ENCODE measurements at places on chromosomes 7 and 10.

DNA sequence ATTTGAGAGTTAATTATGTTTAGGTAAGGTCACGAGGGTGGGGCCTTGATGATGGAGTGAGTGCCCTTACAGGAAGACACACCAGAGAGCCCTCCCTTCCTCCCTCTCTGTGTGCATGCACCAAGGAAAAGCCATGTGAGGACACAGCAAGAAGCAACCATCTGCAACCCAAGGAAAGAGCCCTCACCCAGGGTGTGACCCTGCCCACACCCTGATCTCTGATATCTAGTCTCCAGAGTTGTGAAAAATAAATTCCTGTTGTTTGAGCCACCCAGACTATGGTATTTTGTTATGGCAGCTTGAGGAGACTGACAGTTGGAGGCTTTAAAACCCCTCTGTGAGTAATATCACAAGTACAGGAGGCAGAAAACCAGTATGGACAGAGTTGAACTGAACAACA is 15.0 kb upstream of the MCM10 start:
- no peak for DNase-seq

- DNase-seq = no peak
Measured at GRCh38 chr7:116283595-116284204, 73.4 kb downstream of the TES start.

DNA sequence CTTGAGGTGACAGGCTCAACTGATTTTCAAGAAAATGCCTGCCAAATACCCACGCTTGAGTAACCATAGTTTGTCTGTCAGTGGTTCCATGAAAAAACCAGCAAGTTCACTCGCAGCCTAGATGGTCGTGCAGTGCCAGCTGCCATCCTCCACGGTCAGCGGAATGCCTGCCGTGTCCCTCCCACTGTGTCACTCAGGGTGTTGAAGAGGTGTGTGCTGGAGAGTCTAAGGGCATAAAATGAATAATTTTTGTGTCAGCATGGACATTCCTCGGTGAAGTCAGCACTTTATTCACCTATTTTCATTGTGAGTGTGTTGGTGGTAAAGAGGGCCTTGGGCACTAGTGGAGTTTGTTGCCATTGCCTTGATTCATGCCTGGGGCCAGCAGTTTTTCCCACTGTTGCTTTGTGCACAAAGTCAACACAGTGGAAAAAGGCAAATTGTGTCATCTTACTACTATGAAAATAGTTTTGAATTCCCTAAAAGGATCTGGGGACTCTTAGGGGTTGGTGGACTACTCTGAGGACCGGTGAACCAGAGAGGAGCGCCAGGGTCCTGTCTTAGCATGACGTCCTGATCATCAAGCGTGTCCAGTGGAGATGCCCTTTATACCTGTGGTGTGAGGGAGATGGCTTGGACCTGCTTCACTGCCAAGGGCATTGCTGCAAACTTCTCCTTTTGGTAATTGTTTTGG is 17.6 kb downstream of the MINDY4 start:
- no peak for DNase-seq

DNA sequence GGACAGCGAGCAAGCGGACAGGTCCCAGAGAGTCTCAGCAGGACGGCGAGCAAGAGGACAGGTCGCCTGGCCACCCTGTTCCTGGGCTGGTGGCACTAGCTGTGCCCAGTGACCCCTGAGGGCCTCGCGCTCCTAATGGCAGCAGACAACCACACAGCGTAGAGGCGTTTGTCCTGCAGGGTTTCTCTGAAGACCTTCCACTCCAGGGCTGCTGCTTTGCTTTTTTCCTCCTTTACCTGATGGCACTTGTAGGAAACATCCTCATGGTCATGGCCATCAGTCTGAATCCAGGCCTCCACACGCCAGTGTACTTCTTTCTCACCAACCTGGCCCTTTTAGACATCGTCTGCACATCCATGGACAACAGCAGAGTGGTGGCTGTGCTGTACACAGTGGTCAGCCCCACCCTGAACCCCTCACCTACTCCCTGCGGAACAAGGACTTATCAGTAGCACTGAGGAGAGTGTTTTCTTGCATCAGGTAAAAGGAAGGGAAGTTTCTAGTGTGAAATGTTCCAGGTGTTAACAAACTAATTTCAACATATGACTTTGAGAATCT is 27.4 kb downstream of the SCART1 start:
- DNase-seq = no peak

DNA sequence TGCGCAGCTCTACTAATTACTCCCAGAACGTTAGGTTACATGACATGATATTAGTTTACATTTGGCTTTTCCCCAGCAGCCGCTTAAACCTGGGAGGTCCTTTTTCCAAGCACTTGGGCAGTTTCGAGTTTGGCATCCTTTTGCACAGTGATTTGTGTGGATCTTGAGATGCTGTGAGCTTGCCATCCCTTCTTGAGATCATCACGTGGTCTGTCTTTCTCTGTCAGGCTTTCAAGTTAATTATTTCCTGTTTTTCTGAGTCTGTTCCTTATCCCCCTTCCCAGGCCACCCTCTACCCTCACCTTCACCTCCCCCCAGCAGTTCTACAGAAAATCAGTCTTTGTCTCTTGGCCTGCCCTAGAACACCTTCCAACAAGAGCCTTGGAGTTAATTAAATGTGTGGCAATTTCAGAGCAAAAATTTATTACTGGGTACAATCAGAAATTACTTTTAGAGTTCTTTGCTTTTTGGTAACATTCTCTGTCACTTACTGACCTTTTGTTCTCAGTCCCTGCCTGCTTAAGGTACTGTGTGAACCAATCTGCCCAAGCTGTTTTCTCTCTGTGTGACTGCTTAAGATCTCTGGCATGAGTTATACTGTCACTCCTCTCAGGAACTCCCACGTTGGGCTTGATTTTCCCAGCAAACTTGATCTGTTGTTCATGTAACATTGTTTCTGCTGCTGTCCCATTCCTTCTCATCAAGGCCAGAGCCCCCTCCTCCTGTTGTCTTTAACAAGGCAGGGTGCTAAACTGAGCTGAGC is 3.1 kb upstream of the SLF2 start:
- DNase-seq = no peak

GRCh38 chr7:23467806-23468525 is 2.3 kb downstream of the IGF2BP3 start:
- DNase-seq = peak; percentile 60

DNA sequence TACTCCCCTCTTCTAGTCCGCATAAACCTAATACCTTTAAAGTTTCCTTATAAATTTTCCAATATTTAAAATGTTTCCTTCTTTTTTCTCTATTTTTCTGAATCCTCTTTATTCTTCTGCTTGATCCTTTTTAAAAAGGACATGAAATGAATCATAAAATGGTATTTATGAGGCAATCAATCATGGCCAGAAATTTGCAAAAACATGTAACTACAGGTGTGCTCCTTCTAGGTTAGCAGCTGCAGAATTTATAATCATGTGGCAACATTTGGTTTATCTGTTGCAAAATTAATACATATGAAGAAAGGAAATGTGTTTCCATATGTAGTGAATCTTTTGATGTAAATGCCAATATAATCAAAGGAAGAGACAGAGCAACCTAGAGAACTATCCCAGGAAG is 1008.5 kb downstream of the ANKRD7 start:
- DNase-seq = no peak

DNA sequence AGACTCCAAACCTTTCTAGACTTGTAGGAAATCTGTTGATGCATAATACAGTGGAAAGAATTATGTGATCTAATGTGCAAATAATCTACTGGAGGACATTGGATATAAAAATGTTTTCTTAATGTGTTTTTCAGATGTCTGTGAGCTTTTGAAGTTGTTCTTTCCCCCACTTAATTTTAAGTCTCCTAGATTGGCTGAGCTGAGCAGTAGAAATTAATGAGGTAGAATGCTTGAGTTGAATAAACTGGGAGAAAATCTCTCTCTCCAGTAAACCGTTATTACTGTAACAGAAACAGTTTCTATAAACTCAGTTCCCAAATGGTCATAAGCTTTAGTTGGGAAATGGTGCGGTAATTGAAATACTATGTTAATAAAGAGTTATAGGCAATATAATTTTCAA is 15.7 kb downstream of the CSGALNACT2 start:
- DNase-seq = no peak

- no peak for DNase-seq
Measured at GRCh38 chr7:41003977-41004376, 698.9 kb downstream of the INHBA start.

- DNase-seq = no peak
Measured at GRCh38 chr7:100678291-100678984, 4.9 kb downstream of the GNB2 start.

DNA sequence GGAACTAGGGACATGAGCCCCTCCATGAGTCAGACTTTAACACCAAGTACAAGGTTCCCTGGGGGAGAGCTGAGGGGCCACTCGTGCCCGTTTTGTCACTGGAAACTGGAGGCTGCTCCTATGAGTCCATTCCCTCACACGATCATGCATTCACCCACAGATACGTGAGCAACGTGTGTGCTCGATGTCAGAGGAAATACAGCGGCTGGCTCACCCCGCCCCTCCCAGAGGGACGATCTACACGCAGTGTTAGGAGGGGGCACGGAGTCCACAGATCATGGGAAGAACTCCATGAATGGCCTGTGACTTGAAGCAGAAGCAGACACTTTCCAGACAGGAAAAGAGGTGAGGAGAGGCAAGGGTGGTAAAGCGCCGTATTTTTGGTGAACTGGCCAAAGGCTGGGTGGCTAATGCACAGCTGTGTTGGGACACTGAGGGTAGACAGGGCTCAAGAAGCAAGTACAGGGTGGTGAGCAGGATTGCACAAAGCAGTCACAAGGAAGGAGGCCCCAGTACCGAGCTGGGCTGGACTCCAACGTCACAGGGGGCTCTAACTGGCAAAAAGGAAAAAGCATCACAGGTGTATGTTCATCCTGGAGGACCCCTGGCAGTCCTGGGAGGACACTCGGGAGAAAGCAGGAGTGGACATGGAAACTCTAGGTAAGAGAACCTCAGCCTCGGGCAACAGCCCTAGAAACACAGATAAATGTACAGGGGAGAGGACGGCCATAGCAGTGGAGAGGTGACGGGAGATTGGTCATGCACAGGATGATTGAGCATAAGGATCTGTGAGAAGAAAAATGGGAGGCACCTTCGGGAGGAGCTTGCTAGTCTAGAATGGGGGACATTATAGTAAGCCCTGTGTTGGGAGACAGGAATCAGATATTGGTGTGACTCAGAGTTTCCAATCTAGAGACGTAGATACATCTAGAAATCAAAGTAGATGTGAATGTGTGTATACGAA is 41.2 kb downstream of the TNS3 start:
- no peak for DNase-seq

GRCh38 chr10:68877482-68878110 is 23.5 kb upstream of the DDX50 start:
- DNase-seq = no peak

GRCh38 chr10:91311601-91312381 is 91.3 kb downstream of the PCGF5 start:
- DNase-seq = no peak

DNA sequence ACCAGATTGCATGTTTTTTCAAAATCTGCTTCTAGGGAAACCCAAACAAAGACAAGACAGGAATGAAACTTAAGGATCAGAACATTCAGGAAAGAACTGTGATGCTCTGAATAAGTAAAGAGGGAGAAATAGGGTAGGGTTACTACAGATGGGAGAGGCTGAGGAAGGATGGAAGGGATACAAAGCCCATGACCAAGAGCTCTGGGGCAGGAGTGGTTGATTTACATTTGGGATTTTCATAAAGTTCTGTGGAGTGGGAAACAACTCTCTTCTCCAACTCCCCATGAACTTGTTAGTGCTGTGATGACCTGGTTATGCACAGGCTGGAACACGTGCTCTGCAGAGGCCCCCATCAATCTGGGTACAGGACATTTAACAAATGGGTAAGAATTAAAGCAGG is 216.0 kb upstream of the KLF14 start:
- no peak for DNase-seq

DNA sequence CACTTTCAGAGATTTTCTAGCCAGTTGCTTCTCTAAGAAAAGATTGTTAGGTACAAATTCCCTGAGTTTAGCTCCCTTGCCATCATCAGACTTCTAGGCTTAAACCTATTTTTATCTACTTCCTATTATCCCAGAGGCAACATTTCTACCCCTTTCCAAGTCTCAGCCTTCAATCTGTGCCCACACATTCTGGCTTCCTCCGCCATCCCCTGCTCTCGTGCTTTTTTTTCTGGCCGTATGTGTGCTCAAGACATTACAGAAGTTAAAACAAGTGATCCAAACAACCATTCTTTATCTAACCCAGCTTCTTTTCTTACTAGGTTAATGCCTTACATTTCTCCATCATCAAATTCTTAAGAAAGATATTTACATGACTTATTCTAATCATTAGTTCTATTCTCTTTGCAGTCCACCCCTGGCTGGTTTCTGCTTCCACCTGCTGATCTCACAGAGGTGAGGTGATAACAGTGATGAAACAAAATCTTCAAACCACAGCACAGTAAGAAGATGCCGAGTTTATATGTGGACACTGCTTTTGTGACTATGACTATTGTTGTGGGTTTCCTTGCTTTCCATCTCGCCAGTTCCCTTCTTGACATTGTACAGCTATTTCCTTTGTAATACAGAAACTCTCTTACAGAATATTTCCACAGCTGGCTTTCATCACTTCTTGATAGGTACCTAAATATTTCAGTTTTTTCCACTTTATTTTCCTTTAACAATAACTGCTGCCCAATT is 18.3 kb upstream of the CDK6 start:
- DNase-seq = no peak
